ENCODE measurements at places on chromosomes 6 and 20.

- DNase-seq: no peak
These were observed 16.1 kb downstream of the TAF4 start for GRCh38 chr20:62049342-62050165.

DNA sequence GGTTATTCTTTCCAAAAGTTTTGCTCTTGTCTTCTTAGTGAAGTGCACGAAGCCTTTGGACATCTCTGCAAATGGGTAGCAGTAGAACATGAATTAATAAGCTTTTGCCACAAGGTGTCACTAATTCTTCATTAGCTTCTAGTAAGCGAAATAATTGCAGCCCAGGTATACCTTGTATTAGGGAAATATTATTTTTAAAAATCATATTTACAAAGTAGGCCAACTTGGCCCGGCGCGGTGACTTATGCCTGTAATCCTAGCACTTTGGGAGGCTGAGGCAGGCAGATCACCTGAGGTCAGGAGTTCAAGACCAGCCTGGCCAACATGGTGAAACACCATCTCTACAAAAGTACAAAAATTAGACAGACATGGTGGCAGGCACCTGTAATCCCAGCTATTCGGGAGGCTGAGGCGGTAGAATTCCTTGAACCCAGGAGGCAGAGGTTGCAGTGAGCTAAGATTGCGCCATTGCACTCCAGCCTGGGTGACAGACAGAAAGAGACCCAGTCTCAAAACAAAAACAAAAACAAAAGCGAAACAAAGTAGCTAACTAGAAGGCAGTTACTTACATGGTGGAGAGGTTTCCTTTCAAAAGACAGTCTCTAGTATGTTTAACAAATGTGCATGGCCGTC, 8.8 kb upstream of the RSPH3 start:
- DNase-seq: no peak

GRCh38 chr6:36716476-36717093, 19.0 kb downstream of the RAB44 start:
- no peak for DNase-seq

DNA sequence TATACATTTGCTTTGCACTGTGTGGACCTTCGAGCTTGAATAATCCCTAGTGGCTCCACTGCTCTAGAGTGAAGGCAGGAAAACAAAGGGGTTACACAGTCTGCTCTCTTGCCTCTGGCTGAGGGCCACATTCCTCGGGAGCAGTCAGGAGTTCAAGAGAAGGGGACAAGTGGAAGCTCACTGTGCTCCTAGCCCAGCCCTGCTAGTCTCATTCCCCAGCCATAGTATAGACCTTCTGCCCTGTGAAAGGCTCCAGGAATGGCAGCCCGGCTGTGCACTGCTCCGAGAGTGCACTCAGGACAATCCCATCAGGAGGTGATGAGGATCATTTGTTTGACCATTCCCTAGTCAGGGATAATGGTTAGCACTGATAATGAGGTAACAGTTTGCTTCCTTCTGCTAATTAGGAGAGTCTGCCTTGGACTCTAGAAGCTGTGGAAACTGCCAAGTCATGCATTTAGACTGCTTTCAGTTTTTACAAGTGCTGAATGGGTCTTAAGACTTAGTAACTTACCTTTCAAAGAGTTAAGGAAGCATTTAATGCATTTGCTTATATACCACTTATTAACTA, 8.5 kb downstream of the IYD start:
- DNase-seq: no peak

- no peak for DNase-seq
These were observed 162.8 kb upstream of the RSPO3 start for GRCh38 chr6:126955621-126956020.

GRCh38 chr20:60528141-60528540, 569.9 kb downstream of the CDH26 start:
- DNase-seq: no peak

DNA sequence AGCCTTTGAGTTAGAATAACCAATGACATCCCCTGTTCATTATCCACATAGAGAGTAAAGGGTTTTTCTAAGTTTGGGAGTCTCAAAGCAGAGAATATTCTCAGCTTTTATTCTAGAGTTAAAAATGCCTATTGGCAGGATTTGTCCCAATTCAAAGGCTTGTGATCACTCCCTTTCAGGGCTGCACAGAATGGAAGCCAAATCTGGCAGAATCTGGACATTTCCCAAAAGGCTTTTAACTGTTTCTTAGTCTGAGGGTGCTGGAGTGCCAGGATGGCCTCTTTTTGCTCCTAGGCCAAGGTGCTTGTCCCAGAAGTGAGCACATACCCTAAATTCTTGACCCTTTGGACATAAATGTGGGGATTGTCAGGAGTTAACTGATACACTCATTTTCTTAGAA, 556.6 kb downstream of the DOK5 start:
- no peak for DNase-seq

DNA sequence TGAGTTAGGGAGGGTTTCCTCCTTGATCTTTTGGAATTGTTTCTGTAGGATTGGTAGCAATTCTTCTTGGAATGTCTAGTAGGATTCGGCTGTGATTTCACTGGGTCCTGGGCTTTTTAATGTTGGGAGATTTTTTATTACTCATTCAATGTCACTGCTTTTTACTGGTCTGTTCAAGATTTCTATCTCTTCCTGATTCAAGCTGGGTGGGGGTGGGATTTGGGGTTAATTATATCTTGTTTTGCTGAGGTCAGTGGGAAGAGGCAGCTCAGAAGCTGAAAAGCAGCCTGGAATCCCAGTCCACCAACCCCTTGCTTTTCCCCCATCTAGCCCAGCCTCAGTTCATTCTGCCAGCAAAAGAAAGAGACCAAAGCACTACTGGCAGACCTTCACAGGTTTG, 39.6 kb downstream of the SUMO4 start:
- no peak for DNase-seq

GRCh38 chr6:21902628-21903169, 309.1 kb downstream of the SOX4 start:
- DNase-seq: no peak

DNA sequence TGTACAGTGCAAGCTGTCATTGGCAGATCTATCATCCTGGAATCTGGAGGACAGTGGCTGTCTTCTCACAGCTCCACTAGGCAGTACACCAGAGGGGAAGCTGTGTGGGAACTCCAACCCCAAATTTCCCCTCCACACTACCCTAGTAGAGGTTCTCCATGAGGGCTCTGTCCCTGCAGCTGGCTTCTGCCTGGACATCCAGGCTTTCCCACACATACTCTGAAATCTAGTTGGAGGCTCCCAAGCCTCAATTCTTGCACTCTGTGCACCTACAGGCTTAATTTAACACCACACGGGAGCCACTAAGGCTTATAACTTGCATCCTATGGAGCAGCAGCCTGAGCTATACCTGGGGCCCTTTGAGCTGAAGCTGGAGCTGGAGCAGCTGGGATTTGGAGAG, 43.0 kb upstream of the TRIM39 start:
- no peak for DNase-seq

GRCh38 chr20:57031867-57032355, 234.5 kb downstream of the BMP7 start:
- no peak for DNase-seq

- no peak for DNase-seq
These were observed 712.1 kb downstream of the TBC1D32 start for GRCh38 chr6:120622127-120622631.

DNA sequence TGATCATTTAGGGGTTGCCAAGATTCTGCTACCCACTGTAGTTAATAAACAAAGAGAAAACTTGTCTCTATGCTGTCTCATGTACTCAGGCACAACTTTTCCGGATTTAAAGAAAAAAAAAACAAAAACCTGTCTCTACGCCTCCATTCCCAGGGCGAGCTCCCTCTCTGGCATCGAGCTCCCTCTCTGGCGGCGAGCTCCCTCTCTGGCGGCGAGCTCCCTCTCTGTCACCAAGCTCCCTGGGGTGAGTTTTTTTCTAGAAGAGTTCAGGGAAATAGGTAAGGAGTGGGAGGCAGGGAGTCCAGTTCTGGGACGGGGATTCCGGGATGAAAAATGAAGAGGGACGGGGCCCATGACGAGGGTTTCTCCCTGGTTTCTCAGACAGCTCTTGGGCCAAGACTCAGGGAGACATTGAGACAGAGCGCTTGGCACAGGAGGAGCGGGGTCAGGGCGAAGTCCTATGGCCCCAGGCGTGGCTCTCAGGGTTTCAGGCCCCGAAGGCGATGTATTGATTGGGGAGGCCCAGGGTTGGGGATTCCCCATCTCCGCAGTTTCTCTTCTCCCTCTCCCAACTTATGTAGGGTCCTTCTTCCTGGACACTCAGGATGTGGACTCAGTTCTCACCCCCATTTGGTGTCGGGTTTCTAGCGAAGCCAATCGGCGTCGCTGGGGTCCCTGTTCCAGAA, 16.5 kb upstream of the HLA-A start:
- no peak for DNase-seq

- no peak for DNase-seq
These were observed 12.0 kb downstream of the SPINT3 start for GRCh38 chr20:45503403-45503802.

DNA sequence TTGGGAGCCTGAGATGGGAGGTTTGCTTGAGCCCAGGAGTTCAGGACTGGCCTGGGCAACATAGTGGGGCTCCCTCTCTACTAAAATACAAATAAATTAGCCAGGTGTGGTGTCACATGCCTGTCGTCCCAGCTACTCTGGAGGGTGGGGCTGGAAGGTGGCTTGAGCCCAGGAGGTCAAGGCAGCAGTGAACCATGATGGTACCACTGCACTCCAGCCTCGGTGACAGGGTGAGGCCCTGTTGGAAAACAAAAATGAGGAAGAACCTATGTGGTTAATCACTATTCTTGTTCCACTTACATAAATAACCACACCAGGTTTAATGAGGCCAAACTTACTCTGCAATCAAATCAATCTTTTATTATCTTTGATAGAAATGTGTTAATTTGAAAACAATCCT, 5.4 kb downstream of the PPDPF start:
- no peak for DNase-seq

DNA sequence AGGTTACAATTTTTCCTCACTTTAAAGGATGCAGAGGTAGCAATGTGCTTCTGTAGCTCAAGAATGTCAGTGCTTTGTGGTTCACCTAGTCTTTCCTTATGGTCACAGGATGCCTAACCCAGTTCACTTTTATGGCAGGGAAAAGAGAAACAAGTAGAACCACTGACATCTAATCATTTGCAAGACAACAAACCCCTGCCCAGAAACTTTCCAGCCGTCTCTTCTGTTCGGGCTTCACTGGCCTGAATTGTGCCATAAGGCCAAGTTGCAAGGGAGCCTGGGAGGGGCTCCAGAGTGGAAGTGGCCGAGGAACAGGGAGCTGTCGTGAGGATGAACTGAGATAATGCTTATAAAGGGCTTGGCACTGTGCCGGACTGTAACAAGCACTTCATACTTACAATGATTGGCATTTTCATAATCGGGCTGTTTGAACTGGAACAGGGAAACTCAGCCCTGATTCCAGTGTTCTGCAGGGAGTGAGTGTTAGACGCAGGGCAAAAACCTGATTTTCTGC, 212.6 kb downstream of the BCAS1 start:
- DNase-seq: no peak
